AG04450 (cell line): ENCODE measurements at places on chromosomes 5 and 9. TPM values are rescaled to one million over a fixed set of nuclear protein-coding genes. Genes with fewer than 3 reads are reported as not detected.
A peak's percentile ranks its signal among the peaks of the same experiment; 100 is the strongest.

GRCh38 chr5:75651575-75652238 is 40.5 kb downstream of the ANKDD1B start:
- no peak for DNase-seq

DNA sequence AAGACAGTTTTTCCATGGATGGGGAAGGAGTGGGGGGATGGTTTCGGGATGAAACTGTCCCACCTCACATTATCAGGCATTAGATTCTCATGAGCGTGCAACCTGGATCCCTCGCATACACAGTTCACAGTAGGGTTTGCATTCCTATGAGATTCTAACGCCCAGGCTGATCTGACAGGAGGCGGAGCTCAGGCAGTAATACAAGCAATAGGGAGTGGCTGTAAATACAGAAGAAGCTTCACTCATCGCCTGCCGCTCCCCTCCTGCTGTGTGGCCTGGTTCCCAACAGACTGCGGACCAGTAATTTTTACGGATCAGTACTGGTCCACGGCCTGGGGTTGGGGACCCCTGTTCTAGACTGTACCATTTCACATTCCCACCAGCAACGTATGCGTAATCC is 68.3 kb upstream of the OTULINL start:
- DNase-seq = no peak

DNA sequence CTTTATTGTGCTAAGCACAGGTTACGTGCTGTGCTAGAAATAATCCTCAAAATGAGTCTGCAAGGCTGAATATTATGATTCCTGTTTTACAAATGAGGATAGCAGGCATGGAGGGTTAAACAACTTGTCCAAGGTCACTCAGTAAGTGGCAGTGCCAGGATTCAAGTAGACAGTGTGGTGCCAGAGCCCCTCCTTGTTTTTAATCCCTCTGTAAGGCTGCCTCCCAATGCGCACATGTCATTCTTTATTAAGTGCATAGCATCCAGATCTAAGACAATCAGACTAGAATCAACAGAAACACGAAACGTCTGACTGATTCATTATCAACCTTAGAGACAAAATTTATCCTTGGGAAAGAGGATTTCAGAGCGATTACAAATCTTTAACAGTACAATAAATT is 199.6 kb downstream of the SMARCA2 start:
- DNase-seq = no peak

DNA sequence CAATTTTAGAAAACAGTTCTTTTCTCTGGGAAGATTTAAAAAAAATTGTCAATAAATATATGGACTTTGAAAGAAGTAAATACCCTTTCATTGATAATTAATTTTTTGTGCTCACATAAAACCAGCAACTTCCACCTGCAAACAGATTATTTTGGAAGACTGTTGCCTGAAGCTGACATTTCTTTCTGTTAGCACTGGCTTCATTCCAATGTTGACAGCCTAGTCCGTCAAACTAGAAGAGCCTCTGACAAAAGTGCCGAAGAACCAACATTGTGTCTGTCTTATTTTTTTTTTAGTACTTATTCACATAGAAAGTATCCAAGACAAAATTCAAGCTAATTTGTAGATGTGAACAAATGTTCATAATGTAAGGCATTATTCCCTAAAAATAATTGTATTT is 108.6 kb upstream of the TMEM161B start:
- no peak for DNase-seq

DNA sequence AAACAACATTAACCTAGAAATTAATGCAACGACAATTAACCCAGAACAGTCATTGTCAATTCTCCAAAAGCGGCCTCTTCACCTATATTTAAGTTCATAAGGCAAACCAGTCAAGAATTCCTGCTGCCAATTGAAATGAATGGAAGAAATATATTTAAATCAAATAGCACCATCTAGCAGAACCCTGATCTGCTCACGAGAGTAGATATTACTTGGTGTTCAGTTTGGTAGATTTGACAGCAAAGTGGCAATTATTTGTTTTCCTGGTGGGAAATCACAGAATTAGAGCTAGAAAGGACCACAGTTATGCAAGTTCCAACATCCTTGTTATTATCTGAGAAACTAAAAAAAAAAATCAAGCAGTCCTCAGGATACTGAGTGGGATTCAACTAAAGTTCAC is 2.3 kb downstream of the SSBP2 start:
- no peak for DNase-seq

GRCh38 chr5:140674629-140675028 is 1.3 kb upstream of the DND1 start:
- no peak for DNase-seq

- DNase-seq = no peak
These were observed 807.7 kb downstream of the MTRR start for GRCh38 chr5:8676695-8677094.

DNA sequence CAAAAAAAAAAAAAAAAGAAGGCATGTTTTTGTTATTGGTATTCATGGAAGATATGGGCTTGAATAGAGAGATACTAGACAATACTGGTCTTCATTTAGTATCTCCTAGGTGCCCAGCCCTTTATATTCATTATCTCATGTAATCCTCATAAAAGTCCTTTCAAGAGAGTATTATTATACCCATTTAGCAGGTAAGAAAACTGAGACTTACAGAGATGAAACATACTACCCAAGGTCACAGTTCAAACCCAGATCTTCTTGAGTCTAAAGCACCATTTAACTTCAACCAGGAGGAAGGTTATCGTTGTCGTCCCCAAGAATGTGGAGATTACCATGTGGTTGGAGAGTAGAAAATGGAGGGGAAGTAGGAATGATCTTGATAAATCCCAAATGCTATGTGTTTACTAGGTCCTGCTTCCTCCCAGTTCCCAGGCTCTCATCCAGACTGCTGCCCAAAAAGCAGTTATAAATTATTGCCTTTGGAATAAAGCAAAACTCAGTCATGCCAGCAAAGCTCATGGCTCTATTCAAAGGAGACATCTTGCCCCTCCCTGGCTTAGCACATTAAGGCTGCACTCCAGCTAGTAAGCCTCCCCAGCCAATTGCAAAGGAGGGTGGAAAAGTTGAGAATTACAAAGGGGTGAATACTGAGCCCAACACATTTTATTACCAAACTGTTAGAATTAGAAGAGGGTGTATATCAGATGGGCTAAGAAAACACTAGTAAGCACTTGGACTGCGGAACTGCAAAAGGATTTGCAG is 163.9 kb downstream of the PIK3R1 start:
- no peak for DNase-seq

GRCh38 chr5:155905364-155905763 is 421.6 kb upstream of the SGCD start:
- no peak for DNase-seq

DNA sequence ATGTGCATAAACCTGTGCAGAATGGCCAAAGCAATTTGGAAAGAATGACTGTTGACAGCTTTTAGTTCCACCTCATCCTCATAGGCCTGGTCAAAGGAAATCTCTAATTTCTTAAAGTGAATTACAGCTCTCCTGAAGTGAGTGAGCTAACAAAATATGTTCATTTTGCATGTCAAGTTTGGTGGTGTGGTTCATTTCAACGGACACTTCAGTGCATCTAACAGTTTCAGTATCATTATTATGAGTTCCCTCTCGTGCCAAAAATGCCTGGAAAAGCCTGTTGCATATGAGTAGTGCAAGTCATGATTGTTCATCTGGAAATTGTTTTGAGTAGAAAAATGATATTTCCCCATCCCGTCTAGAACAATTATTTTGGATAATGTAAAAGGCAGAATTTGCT is 53.2 kb upstream of the HMHB1 start:
- peak; percentile 50 for DNase-seq

DNA sequence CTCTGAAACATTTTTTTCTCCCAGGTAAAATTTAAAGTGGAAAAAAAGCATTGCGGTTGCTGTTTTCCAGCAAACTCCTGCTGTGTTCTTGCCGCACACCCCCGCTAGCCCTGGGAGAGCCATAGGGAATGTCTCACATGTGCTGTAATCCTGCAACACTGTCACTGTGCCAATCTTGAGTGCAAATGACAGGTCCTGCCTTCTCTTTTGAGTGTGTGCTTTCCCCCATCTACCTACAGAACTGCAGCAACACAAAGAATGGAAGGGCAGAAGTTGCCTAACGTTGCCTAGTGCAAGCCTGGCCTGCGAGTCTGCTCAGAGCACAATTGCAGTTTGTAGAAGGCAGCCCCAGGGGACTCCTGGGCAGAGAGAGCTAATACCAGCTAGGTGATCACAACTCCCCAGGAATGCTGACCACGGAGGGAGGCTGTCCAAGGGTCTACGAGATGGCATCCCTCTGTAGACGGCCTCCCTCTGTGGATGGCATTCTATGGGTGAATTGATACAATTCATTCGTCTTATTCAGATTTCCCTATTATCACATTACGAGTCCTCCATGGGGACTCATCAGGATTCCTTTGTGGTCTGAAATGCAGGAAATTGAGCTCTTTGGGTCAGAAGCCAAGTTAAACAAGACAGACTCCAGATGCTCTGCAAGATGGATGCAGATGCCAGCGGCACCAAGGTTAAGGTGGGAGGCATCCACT is 172.6 kb upstream of the S1PR3 start:
- no peak for DNase-seq

- DNase-seq = no peak
These were observed 188.3 kb downstream of the GABBR2 start for GRCh38 chr9:98520221-98520960.

DNA sequence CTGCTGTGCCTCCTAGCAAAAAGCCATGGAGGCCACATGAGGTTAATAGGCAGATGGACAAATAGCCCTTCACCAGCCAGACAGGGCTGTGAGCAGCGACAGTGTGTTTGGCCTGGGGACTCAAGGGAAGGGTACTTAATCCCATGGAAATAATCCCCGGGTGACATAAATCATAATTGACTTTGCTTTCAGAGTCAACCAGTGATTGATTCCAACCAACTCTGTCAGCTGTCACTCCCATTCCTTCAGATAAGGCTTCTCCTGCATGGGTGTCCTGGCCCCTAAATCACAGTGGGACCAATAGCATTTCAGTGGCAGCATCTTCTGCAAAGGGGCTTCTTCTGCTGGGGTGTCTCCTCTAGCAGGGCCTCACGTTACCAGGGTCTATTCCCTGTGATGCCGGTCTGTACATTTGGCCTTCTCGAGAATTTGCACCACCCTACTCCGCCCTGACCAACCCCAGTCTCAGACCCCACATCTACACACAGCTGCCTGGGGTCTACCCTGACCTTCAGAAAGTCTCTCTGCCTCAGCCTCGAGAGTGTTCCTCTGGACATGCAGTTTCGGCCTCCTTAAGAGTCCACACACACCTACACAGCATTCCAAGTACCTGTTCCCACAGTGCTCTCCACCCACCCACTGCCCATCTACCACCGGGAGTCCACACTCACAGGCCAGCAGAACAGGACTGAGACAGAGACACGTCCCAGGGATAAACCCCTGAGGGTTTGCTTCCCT is 3.7 kb downstream of the CLTB start:
- DNase-seq = no peak

- DNase-seq = no peak
These were observed 7.7 kb downstream of the RGS7BP start for GRCh38 chr5:64513492-64513891.

GRCh38 chr5:89069591-89069990 is 186.6 kb upstream of the MEF2C start:
- no peak for DNase-seq

GRCh38 chr5:68734781-68735180 is 359.0 kb upstream of the SLC30A5 start:
- DNase-seq = no peak

- no peak for DNase-seq
These were observed 101.4 kb upstream of the POC5 start for GRCh38 chr5:75818661-75819060.

DNA sequence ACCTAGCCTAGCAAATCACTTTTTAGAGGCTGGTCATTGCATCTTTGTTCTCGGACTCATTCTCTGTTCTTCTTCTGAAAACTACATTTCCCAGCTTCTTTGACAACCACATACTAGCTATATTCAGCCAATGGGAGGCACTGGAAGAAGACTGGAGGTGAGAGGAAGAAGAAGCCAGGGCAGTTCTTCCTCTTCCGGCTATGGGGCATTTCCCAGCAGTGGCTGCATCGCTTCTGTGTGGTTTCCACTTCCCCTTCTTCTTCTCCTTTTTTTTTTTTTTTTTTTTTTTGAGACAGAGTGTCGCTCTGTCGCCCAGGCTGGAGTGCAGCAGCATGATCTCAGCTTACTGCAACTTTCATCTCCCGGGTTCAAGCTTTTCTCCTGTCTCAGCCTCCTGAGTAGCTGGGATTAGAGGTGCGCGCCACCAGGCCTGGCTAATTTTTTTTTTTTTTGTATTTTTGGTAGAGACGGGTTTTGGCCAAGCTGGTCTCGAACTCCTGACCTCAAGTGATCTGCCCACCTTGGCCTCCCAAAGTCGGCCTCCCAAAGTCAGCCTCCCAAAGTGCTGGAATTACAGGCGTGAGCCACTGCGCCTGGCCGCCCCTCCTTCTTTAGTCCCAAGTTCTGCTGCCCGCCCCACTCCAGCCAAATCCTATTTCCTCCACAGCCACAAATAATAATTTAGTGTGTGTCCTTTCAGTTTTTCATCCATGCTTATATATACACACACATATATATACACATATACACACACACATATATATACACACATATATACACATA is 6.9 kb upstream of the UBAP1 start:
- no peak for DNase-seq

GRCh38 chr9:85289142-85289541 is 452.6 kb downstream of the AGTPBP1 start:
- no peak for DNase-seq

DNA sequence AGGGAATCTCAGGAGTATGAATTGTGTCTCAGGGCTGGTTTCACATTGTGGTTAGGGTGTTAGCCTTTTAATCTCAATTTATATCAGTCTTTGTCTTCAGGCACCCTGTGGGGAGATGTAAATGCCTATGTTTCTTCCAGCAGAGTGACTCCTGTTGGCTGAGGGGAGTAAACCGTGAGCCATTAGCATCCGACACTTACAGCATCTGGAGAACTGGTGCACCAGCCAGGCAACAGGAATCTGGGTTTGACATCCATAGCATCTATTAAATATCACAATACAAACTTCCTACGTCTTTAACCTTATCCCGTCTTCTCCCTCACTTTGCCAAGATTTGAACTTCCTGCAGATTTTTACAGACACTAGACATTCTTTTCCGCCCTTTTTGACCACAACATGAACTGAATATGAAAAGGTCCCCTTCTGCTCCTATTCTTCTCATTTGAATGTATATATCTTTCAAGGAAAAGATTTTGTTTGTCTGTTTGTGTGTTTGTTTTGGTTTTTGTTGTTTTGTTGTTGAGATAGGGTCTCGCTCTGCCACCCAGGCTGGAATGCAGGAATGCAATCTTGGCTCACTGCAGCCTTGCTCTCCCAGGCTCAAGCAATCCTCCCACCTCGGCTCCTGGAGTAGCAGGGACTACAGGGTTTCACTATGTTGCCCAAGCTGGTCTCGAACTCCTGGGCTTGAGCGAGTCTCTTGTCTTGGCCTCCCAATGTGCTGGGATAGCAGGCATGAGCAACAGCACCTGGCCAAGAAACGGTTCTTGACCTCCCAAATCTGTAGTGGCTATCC is 626.2 kb downstream of the TLR4 start:
- DNase-seq = no peak

FUBP3 gene
- polyA plus RNA-seq = 31.2 and 32.8 TPM in 2 replicates

FAM151B gene
- 3.3 and 4.6 TPM in 2 replicates for polyA plus RNA-seq

TMC1 gene
- 0.11 TPM in 1 of 2 replicates, not detected in the other for polyA plus RNA-seq

KCNV2 gene
- polyA plus RNA-seq = not detected in 2 replicates

PTGER4 gene
- 6.2 and 6.8 TPM in 2 replicates for polyA plus RNA-seq

NME5 gene
- 0.35 and 0.43 TPM in 2 replicates for polyA plus RNA-seq

TRIM36 gene
- 0.06 TPM in 2 replicates for polyA plus RNA-seq

NUDT2 gene
- polyA plus RNA-seq = 41.5 and 44.8 TPM in 2 replicates

LAMC3 gene
- polyA plus RNA-seq = not detected in 2 replicates

TMEM174 gene
- polyA plus RNA-seq = not detected in 2 replicates
